AG09319 (cell line): ENCODE measurements at places on chromosomes 12 and 14.

GRCh38 chr12:71440345-71440762 lies 756 bp downstream of the LGR5 start:
- DNase-seq = no peak

DNA sequence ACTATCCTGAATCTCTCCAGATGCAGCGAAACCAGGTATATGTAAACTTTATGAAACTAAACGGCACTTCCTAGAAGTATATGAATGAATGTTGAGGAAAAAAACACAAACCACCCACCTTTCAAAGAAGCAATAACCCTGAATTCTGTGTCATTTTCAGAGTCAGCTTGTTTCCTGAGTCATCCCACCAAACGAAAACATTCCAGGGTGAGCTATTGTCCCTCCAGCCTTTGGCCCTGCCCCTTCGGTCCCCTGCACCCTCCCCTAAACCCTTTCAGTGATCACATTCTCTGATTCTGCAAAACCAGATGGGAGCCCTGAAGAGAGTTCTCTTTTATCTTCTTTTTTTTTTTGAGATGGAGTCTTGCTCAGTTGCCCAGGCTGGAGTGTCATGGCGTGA lies 202.6 kb upstream of the ALG10B start:
- no peak for DNase-seq

- no peak for DNase-seq
Measured at GRCh38 chr14:86525673-86526072, 995.7 kb downstream of the FLRT2 start.

- DNase-seq = no peak
Measured at GRCh38 chr14:54673193-54674045, 106.5 kb downstream of the SAMD4A start.

DNA sequence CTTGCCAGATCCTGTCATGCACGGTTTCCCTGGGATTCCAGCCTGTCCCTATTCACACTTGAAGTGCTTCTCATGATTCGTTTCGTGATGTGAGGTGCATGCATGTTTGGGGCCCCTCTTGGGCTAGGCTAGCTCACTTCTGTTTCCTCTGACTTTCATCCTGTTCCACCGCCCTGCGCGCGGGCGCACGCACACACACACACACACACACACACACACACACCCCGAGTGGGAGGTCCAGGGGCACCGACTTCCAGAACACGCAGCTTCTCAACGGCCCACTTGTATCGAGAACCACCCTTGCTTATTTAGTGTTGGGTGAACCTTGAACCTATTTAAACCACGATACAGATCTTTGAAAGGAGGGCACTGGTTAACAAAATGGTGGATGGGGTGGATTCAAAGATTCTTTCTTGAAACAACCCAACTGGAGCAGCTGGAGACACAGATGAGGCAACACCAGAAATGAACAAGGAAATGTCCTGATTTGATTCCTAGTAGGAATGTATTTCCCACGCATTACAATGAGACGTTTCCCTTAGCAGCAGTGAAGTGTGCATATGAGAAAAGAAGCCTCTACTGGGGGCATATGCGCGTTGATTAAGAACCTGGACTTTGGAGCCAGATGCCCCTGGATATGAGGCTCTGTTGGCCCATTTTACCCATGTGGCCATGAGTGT lies 16.3 kb downstream of the ELK3 start:
- no peak for DNase-seq

DNA sequence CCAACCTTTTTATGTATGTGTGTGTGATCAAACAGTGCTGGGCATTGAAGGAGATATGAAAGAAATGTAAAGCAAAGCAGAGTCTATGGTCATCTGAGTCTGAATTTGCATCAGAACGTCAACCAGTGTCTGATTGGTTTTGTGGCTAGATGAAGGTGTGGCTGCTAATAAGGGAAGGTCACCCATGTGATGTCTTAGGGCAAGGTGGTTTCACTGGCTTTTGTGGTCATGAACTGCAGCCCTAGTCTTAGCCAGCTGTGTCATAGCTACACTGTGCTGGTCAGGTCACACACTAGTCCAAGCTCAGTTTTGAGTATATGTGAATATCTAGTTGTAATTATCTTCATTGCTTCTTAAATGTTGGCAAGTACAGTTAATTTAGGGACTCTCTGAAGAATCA lies 105.8 kb downstream of the TGFB3 start:
- no peak for DNase-seq

- no peak for DNase-seq
Measured at GRCh38 chr14:94173471-94173884, 644 bp upstream of the PPP4R4 start.

- DNase-seq = no peak
Measured at GRCh38 chr14:92529903-92530302, 16.3 kb downstream of the RIN3 start.

GRCh38 chr12:94616203-94616729 lies 34.1 kb downstream of the TMCC3 start:
- no peak for DNase-seq

GRCh38 chr12:108214486-108214885 lies 85.4 kb downstream of the WSCD2 start:
- DNase-seq = no peak

- DNase-seq = no peak
Measured at GRCh38 chr12:5549011-5549410, 117.1 kb downstream of the NTF3 start.

DNA sequence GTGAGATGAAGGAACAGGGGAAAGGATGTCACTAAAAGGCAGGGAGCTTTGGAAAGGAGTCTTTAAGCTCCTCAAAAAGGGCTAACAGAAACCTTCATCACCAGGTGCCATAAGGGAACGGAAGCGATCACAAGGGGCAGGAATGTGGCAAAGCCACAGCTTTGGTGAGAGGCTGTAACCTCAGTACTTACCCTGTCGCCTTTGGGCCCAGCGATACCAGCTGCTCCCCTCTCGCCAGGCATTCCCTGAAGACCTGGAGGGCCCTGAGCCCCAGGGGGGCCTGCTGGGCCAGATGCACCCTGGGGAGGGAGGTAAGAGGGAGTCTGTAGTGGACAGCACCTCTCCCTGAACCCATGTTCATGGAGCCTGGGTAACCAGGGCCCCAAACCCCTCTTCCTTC lies 18.9 kb downstream of the TMEM106C start:
- DNase-seq = no peak

DNA sequence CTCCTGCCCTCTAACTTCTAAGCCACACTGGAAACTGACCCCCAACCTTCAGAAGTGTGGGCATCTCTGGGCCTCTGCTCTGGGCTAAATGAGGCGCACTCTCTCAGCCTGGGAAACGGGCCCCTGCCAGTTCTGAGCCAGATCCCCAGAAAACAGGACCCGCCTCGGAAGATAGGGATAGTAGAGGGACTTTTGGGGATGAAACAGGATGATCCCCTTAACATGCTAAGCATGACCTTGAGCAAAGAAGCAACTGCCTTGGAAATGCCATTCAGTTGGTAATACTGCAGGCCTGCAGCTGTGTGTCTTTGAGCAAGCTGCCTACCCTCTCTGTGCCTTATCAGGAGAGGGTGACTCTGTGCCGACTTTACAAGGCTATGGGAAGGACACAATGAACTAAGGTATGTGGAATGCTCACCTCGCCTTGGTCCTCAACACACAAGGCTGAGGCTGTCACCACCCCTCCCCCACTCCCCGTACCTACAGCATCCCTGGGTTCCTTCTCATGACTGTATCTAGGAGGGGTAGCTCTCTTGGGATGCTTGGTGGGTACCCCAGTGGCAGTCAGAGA lies 54.0 kb downstream of the NCOR2 start:
- DNase-seq = no peak

DNA sequence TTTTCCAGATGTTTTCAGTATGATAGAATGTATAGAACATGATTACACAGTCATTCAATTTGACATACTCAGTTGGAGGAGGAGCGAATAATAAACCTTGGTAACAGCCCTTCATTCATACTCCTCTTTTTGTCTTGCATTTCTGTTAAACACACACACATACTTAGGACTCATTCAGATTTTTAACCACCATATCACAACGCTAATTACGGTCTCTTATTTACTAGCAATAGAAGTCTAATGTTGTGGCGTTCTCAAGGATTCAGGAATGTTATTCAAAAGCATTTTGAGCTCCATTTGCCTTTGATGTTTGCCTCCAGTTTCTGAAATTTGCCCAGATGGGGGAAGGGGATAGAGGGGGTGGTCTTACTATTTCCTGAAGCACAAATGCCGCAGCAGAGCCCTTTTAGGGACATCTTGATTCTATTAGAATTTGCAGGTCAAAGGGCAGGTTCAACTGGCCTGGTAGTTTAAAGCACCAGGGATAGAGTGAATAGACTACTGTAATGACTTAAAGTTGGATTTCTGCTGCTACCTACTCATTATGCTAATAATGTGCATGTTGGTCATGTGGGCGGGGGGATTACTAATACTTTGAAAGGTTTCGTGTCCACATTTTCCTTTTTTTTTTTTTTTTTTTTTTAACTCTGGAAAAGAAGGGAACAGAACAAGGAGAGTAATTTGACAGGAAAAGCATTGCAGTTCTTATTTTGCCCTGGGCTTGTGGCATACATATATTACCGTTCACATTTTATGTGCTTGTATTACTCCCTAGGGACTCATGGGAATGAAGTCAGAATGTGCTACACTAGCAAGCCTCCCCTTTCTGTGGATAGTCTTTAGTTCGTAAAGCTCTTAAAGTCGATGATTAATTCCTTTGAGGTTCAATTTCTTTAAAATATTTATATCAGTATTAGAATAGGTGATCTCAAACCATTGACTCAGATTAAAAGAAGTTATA lies 226.8 kb downstream of the FBXL14 start:
- DNase-seq = no peak

DNA sequence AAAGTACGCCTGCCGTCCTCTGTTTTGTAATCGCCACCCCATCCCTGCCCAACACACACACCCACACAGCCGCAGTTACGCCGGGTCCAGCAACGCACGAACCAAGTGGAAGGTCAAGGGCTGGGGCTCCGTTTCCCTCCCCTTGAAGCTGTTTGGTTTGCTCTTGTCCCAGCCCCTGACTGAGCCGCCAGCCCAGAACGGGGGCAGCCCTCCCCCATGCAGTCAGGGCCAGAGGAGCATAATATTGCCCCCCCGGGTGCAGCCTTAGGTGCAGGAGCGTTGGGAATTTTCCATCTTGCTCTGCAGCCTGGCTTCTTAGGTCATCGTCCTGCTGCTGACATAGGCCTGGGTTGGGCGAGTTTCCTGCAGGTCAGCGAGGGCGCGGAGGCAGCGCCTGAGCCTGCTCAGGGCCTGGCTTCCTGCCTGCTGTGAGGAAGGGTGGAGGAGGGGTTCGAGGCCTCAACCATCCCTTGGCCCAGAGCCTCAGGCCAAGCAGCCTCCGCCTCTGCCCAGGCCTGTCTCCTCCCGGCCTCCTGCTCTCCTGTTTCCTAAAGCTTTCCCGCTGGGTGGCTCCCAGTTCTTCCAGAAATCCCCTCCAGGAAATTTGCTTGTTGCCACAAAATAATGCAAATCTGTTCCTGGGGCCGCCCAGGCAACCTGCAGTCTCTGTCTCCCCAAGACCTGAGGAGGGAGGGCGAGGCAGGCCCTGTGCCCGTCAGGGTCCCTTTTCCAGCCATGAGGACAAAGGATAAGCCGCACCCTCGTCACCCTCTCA lies 44.5 kb downstream of the PSMA6 start:
- no peak for DNase-seq

DNA sequence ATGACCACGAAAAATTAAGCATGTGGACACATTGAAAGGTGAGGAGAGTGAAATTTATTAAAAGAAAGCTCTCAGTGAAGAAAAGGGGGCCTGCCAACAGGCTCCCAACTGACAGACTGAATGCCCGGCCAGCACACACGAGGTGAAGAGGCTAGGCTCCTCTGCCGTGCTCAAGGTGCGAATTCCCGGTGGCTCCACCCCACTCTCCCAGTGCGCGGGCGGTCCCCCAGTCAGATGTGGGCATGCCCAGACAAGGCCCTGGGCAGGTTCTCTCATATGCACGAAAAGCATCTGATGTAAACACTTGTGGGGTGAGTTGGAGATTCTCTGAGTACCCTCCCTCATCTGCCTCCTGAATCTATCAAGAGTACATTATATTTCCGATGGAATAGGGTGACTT lies 48.5 kb upstream of the OSBPL8 start:
- no peak for DNase-seq

GRCh38 chr12:58841058-58841798 lies 79.1 kb downstream of the LRIG3 start:
- no peak for DNase-seq

DNA sequence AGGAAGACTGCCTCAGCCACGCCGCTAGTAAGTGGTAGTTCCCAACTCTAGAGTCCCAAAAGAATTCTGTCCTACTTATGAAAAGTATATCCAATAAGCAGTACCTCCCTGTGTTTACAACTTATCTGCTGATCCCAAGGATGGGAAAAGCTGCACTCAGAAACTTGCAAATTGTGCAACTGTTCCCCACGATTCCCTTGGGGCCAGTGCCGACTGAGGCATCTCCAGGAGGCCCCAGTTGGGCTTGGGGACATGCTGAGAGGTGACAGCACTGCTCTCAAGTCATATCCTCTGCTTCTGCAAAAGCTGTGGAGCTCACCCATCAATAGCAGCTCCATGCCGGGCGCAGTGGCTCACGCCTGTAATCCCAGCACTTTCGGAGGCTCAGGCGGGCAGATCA lies 23.7 kb downstream of the SPRING1 start:
- DNase-seq = no peak

GRCh38 chr12:120432772-120433525 lies 5.0 kb upstream of the COX6A1 start:
- no peak for DNase-seq

DNA sequence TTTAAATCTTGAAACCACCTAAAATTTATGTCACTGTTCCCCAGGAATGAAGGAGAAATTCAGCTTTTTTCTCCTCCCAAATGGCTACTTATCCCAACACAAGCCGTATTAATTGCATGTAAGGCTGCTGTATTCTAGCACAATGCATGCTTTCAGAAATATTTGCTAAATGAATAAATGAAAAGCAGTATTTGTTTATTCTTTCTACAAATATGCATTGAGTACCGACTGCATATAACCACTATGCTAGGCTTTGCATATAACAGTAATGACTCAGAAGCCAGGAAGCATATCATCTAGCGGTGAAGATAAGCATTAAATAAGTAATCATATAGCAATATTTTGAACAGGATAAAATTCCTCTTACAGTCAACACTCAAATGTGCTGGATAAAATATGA lies 5.7 kb upstream of the LRR1 start:
- DNase-seq = no peak

DNA sequence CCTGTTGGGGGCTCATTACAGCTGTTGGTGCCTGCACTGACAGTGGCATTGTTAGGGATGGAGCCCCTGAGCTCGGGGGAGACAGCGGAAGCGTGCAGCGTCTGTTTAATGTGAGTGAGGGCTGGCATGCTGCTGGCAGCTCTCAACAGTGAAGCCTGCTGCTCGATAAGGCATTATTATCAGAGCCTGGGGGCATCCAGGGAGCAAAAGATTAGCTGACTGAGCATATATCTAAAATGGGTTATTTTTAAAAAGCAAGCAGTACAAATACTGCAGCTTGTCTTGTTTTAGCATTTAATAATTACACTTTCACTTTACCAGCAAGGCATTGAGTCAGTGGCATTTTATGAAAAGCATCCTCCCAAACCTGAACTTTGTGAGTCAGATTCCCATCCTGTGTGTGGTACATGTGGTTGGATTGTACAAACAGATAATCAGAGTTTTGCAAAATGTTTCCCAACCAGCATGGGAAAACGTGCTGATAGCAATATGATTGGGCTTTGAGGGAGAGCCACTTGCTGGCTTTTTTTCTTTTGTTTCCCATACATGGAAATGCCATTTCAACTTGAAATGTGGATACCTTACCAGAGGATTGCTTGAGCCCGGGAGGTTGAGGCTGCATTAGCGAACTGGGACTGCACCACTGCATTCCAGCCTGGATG lies 150.8 kb downstream of the PRKCH start:
- DNase-seq = peak; percentile 93

- no peak for DNase-seq
Measured at GRCh38 chr12:66964629-66965028, 285.8 kb upstream of the GRIP1 start.

- DNase-seq = no peak
Measured at GRCh38 chr12:93468008-93468371, 676 bp downstream of the MRPL42 start.
